Stimulated activated CD4-positive, alpha-beta T cell treated with anti-CD3 and anti-CD28 coated beads, Interleukin-12 subunit alpha, Interleukin-12 subunit beta, amount 100 ng/mL, for 24 hours (primary cell): ENCODE measurements at places on chromosomes 11 and 22.

GRCh38 chr22:45722006-45722405, 50.4 kb downstream of the ATXN10 start:
- DNase-seq: no peak

- no peak for DNase-seq
Observed at GRCh38 chr11:117980720-117981119, 5.5 kb upstream of the IL10RA start.

DNA sequence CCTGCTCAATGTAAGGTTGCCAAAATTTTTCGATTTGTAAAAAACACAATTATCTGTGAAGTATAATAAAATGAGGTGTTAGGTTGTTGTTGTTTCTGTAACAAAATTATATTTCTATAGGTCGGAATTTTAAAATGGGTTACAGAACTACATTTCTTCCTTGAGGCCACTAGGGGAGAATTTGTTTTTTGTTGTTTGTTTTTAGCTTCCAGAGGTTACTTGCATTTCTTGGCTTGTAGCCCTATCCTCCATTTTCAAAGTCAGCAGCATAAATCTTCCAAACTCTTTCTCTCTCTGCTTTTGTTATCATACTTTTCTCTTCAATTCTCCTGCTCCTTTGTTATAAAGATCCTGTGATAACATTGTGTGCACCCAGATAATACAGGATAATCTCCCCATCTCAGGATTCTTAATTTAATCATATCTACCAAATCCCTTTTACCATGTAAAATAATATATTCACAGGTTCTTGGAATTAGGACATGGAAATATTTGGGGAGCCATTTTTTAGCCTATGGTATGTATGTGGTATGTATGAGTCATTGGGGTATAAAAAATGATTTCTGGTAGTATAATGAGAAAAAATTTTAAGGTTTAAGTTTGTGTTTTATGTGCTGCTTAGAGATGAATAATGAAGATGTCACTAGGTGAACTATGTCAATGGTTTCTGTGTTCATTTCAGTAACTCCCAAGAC, 9.4 kb upstream of the PATL1 start:
- no peak for DNase-seq

DNA sequence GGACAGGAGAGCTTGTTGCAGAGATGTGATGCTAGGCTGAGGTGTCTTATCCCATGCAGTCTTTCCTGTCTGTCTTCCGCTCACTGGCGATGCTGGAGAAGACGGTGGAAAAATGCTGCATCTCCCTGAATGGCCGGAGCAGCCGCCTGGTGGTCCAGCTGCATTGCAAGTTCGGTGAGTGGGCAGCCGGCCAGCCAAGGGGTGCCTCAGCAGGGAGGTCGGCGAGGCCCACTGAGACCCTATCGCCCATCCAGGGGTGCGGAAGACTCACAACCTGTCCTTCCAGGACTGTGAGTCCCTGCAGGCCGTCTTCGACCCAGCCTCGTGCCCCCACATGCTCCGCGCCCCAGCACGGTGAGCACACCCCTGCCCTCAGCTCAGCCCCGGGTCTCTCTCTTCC, 1.7 kb downstream of the RAD9A start:
- no peak for DNase-seq

DNA sequence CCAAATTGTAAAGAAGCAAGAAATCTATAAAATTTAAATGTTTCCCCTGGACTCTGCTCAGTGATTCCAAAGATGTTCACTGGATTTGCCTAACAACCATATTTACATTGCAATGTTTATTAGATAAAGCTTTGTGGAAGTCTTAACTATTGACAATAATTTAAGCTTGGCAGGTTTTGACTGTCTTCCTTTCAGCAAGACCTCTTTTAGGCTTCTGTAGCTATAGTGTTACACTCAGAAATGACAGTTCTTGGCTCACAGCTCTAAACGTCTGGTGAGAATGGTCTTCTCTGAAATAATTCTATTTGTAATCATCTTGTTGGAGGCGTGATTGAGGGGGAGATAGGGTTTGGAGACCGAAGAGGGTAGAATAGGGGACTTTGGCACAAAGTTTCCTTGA, 44.8 kb upstream of the CRTAM start:
- DNase-seq: no peak

DNA sequence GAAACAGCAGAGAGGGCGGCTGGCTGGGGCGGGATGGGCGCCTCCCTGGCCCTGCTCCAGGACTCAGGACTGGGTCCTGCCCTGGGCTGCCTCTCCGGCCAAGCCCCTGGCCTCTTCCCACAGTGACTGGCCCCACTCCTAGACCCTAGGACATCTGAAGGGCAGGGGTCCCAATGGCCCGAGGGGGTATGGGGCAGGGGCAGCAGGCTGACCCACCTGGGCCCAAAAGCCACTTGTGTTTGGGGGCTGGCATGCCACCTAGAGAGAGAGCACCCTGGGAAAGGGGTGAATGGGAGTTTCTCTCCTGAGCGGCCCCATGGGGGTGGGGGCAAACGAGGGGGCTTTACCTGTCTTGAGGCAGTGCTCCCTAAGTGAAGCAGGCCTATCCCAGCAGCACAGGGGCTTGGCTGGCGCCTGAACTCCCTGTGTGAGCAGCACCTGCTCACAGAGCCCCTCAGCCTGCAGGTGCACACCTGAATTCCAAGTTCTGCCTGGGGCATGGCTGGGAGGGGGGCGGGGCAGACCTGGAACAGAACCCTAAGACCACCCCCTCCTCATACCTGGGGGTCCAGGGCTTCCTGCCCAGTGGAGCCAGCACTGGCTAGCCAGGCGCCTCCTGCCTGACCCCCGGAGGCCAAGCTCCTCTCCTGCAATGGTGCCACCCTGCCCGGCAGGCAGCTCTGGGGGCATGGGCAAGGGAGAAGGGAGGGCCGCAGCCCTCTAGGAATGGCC, 16.9 kb downstream of the DUSP8 start:
- no peak for DNase-seq

GRCh38 chr11:115739146-115739545, 234.9 kb upstream of the CADM1 start:
- DNase-seq: no peak

- DNase-seq: no peak
Observed at GRCh38 chr11:6663794-6664469, 8.3 kb upstream of the DCHS1 start.
